ENCODE measurements at places on chromosomes 4 and X.

- no peak for DNase-seq
Measured at GRCh38 chrX:103431316-103431715, 55.0 kb downstream of the BEX3 start.

- DNase-seq: peak; percentile 23
Measured at GRCh38 chr4:110586131-110586850, 36.6 kb downstream of the PITX2 start.

GRCh38 chrX:17405225-17405969, 30.4 kb downstream of the NHS start:
- DNase-seq: no peak

- DNase-seq: no peak
Measured at GRCh38 chr4:137597752-137598430, 65.6 kb upstream of the PCDH18 start.

GRCh38 chr4:39597695-39598381, 40.8 kb downstream of the SMIM14 start:
- no peak for DNase-seq

GRCh38 chrX:41522081-41522480, 74.9 kb downstream of the NYX start:
- DNase-seq: no peak

DNA sequence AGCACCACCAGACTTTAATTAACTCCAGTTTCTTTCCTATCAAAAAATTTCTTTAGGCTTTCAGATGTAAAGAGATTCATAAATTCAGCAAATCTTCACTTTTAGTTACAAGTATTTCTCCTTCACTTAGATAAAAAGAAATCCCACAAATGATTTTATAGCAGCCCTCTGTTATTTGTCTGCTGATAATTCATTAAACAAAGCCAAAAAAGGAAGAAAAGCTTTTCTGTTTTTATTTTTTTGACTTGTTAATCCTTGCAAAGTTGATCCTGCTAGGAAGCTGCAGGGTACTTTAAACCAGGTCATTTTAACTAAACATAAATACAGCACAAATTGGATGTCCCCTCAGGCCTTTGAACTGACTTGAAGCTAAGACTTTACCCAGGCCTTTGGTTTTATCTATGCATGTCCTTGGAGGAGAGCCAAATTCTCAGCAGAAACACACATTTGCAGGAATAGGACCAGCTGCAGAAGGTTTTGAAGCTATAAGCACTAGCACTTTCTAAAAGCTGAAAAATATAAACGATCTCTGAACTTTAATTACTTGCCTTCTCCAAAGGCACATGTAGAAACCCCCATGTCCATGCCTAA, 57.5 kb downstream of the PCDH18 start:
- no peak for DNase-seq

GRCh38 chr4:7831858-7832730, 107.6 kb downstream of the AFAP1 start:
- no peak for DNase-seq

DNA sequence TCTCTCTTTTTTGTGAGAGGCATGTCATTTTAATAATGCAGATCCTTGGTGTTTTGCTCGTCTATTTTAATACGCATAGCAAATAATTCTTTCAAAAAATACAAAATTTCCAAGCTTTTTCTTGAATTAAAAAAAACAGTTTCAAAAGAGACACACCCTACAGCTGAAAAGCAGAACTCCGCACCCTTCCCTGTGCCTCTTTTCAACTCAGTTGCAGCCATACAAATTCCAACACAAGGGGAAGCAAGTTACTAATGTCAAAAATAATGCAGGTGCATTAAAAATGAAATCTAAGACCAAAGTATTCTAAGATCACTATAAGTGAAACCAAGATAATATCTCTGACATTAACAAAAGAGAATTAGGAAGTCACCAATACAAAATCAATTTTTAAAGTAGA, 66.6 kb downstream of the NR3C2 start:
- no peak for DNase-seq

DNA sequence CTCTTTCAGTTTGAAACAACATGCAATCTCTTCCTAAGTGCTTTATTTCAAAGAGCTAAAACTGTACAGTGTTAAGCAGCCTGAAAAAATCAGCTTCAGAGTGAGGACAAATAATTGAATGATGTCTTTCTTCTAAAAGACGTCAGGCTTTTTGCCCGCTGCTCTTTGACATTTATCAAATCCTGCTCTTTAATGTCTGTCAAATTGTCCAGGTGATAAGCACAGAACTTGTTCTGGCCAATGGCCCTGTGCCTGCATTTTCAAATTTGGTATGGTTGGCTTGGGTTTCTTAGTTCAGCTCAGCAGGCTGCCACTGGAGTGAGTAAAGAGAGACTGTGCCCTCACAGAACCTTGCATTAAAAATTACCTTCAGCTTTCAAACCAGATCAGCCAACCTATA, 712.9 kb upstream of the LCORL start:
- DNase-seq: no peak

GRCh38 chrX:96906741-96907140, 23.0 kb downstream of the RPA4 start:
- no peak for DNase-seq

DNA sequence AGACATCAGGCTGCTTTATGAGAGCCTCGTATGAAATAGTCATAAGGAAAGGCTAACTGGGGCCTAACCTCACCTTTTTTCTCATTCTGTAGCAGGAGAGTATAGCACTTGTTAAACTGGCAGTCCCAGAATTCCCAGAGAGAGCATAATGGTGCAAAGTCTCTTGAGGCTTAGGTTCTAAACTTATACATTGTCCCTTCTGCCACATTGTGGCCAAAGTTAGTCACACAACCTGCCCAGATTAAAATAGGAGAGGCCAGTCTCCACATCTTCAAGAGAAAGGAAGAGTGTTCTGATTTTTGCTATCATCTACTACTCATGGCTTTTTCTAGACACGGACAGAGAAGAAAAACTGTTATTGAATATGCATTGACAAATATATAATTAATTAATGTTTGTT, 1588.9 kb upstream of the PCDH7 start:
- DNase-seq: no peak

DNA sequence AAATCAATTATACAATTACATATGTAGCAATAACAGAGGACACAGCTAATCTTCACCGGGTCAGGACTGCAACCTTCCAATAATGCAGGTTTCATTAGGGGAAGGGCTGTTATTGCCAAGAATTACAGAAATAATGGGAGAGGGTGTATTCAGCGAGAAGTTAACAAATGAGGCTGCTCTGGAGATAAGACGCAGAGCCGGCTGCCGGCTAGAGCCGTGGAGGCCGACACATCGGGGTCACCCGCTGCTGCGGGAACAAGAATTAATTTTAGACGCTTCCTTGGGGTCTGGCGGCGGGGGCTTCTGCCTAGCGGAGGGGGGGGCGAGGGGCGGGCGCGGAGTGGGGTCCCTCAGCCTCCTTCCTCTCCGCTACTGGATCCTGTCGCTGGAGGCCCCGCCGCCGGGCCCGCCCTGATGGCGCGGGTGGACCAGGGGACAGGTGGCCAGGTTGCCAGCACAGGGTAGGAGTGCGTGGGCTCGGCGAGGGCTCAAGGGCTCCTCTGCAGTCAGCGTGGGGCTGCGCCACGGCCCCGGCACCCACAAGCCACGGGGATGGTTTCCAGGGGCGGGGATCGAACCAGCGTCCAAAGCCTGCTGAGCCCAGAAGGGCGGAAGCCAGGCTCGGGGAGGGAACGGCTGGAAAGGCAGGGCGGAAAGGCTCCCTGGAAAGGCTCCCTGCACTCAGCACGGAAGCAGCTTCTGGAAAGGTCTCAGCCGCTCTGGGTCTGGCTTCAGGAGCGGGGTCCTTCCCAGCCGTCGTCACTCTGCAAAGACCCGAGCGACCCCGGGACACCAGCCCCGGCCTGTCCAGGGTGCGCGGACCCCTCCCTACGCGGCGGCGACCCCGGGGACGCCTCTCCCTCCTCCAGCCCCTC, 113.8 kb upstream of the NKX1-1 start:
- DNase-seq: no peak

GRCh38 chr4:100286636-100287035, 96.4 kb upstream of the DDIT4L start:
- DNase-seq: no peak

DNA sequence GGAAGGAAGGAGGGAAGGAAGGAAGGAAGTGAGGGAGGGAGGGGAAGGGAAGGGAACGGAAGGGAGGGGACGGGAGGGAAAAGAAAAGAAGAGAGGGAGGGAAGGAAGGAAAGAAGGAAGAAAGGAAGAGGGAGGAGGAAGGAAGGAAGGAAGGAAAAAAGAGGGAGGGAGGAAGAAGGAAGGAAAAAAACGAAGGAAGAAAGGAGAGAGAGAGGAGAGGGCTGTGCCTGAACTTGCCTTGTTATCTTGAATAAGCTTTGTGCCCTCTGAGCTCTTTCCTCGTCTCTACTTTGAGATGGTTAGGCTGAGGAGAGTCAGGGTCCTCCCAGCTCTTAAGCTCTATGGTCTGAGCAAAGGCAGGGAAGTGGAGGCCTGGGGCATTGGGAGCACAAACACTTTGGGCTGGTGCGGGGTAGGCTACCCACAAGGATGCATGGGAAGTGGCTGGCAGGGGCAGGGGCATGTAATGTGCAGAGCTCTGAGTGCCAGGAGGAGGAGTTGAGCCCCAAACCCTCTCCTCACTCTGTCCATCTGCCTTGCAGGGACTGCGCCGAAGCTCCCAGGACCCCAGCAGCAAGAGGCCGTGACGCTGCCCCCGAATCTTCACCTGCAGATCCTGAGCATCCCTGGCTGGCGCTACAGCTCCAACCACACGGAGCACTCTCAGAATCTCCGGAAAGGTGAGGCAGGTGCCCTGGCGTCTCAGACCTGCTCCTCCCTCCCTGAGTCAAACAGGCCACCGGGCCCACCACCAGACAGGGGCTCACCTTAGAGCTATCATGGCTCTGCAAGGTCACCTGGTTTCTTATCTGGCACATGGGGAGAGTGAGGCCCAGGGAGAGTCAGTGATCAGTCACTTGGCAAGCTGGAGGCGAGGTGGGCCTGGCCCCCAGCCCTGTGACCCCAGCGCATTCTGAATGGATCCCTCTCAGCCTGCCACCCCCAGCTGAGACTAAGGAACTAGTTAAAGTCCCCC, 26.5 kb upstream of the MRFAP1 start:
- no peak for DNase-seq

- peak; percentile 41 for DNase-seq
Measured at GRCh38 chr4:102335616-102336015, 9.7 kb downstream of the SLC39A8 start.

GRCh38 chr4:75696581-75696980, 23.4 kb upstream of the G3BP2 start:
- no peak for DNase-seq

- peak; percentile 15 for DNase-seq
Measured at GRCh38 chrX:44432641-44433040, 89.2 kb upstream of the EFHC2 start.

DNA sequence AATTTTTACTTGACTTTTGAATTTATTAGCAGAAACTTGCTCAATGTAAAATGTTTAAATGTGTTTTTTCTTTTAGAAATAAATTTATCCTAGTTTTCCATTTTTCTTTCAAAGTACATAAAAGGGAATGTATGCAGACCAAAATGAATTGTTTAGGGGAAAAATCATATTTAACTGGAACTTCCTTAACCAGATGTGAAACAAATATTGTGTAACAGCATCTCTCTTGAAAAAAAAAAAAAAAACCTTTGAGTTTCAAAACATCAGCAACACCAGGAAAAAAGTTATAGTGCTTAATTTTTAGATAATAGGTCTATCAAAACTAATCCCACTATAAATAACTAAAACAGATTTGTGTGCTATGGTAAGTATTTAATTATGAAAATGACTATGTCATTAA, 14.5 kb upstream of the CCNA2 start:
- no peak for DNase-seq

GRCh38 chr4:165461159-165461821, 82.5 kb downstream of the CPE start:
- no peak for DNase-seq

DNA sequence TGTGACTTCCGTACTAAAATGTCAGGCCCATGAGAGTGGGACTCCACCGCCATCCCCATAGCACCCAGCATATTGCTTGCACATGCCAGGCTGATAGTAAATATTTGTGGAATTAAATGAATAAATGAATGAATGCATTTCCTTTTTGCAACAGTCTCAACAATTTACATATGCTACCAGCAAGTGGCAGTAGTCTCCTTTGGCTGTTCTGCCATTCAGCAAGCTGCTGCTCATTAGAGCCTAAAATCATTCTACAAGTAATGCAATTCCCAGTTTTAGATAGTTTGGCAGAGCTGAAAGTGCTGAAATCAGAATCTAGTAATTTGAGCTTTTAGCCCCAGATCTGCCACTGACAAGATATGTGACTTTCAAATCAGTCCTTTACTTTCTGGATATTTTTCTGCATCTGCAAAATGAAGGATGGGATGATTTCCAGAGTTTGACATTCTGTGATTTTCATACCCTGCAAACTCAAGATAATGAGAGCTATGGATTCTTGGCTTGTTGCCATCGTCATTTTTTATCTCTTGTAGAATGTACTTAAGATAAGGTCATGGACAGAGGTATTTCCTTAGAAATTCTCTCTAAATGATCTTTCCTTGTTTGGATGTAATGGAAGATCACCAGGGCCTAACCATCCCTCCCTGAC, 35.7 kb upstream of the INTS6L start:
- peak; percentile 10 for DNase-seq

- DNase-seq: no peak
Measured at GRCh38 chr4:183702492-183702891, 43.4 kb downstream of the TRAPPC11 start.

GRCh38 chrX:103779141-103779789, 2.6 kb downstream of the PLP1 start:
- no peak for DNase-seq

- no peak for DNase-seq
Measured at GRCh38 chr4:13640149-13640940, 12.8 kb upstream of the BOD1L1 start.

DNA sequence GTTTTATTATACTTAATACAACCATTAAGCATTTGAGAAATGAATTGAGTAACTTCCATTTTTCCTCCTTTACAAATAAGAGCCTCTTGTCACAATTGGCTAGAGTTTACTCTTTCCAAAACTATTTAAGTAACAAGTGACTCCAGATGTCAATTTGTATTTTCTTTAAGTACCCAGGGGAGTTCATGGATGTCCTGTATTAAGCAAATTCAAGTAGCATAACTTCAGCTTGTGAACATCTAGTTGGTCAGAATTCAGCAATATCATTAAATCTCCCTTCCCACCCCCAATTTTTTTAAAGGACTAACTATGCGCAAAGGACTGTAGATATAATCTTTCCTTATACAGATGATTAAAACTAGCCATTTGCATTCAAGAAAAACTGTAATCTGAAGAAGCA, 1.4 kb upstream of the ADGRL3 start:
- DNase-seq: no peak

DNA sequence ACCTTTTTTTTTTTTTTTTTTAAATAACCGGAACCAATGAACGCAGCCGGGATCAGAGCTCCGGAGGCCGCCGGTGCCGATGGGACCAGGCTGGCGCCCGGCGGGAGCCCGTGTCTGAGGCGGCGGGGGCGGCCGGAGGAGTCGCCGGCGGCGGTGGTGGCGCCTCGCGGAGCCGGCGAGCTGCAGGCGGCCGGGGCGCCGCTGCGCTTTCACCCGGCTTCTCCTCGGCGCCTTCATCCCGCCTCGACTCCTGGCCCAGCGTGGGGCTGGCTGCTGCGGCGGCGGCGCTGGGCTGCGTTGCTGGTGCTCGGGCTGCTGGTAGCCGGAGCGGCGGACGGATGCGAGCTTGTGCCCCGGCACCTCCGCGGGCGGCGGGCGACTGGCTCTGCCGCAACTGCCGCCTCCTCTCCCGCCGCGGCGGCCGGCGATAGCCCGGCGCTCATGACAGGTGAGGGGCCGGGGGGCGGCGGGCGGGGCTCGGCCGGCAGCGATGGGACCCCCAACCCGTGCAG, 337 bp downstream of the STIM2 start:
- no peak for DNase-seq

GRCh38 chrX:110167952-110168451, 149.9 kb downstream of the AMMECR1 start:
- DNase-seq: no peak

Measured in Jurkat, Clone E6-1 (cell line).